ENCODE measurements at places on chromosomes 5 and 9. TPM values are rescaled to one million over a fixed set of nuclear protein-coding genes. Genes with fewer than 3 reads are reported as not detected.

Gene SLC46A2
- total RNA-seq = not detected

DNA sequence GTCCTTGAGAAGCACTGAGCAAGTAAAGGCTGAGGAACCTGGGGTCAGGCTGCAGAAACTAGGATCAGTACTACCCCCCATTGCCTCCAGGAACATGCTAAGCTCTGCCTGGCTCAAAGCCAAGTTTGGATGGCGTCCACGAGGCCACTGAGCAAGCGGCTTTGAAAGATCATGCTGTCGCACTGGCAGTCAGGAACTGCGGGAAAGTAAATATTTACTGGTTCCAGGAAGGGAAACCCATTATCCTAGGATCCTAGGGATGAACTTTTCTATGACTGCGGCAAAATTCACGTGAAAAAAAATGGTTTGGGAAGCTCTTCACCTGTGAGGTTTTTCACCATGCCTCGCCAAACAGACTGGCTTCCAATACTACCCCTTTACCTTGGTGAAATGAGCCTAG, 75.3 kb upstream of the PJA2 start:
- H3K4me1 ChIP-seq = no peaks in the 10 kb centered on the region
- no peaks in the 10 kb centered on the region for H3K27me3 ChIP-seq
- no peak overlapping the region for H3K4me3 ChIP-seq
- DNase-seq = no peak

DNA sequence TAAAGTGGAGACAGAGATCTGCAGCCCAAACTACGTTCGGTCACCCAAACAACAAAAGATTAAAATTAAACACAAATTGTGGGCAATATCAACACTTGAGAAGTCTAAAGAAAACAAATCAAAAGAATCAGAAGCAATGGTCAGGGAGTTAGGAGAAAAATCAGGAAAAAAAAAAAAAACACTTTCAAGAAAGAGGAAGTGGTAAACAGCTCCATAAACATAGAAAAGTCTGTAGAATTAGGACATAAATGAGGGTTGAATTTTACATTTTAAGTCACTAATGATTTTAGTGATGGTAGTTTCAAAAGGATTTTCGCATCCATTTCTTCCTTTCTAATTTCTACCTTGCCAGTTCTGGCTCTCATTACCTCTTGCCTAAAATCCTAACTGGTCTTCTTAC, 10.1 kb downstream of the RNF145 start:
- H3K4me1 ChIP-seq = peaks cover 24% of the 10 kb centered on the region
- H3K27ac ChIP-seq = peak overlapping the region; percentile 63
- H3K36me3 ChIP-seq = peaks cover 24% of the 10 kb centered on the region
- H3K4me3 ChIP-seq = peak overlapping the region; percentile 31

GRCh38 chr5:145056800-145057199, 778.3 kb downstream of the PRELID2 start:
- no peaks in the 10 kb centered on the region for H3K36me3 ChIP-seq
- no peak overlapping the region for H3K4me3 ChIP-seq
- peaks cover 5% of the 10 kb centered on the region for H3K4me1 ChIP-seq
- H3K27me3 ChIP-seq = no peaks in the 10 kb centered on the region
- peak; percentile 27 for DNase-seq

DNA sequence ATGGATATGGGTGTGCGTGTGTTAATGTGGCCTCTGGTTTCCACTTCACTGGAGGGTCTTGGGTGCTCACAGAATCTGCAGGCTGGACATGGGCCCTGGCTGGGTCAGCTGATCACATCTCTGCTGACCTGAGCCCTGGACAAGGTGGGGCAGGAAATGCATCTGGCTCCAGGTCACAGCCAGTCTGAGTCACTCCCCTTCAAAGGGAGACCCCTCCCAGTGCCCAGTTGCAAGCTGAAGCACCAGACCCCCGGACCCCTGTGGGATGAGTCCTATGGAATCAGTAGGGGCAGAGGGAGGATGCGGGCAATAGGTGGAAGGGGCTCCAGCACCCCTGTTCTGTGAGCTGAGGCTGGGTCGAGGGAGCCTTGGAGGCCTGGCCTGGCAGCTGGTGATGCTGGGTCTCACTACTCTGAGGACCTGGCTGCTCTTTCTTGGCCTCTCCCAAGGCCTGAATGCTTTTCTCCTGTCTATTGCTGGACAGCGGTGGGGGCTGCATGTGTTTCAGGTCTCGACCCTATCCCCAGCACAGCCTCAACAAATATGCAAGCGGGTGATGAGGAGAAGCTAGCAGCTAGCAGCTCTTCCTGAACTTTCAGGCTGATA, 54.5 kb downstream of the PHF2 start:
- DNase-seq = no peak
- H3K36me3 ChIP-seq = no peaks in the 10 kb centered on the region
- no peak overlapping the region for H3K27ac ChIP-seq
- no peaks in the 10 kb centered on the region for H3K4me1 ChIP-seq

Gene SERF1B
- 20.7 TPM for total RNA-seq
